WTC11 (cell line): ENCODE measurements at places on chromosomes 3 and 15.

- DNase-seq = peak; percentile 72
These were observed 11.0 kb upstream of the PDCD6IP start for GRCh38 chr3:33787328-33788009.

DNA sequence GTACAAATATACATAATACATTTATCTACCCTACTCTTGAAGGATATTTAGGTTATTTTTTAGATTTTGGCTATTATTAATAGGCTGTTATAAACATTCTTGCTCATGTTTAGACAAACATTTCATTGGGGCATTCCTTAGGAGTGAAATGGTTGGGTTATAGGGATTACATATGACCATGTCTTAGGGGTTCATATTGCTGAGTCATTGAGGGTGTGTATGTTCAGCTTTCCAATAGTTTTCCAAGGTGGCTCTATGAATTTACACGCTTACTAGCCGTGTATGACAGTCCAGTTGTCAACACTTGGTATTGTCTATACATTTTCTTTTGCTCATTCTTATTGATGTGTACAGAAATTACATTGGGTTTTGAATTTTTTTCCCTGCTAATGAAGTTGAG, 125.8 kb downstream of the OXSM start:
- DNase-seq = no peak

- no peak for DNase-seq
These were observed 18.0 kb upstream of the KCNAB1 start for GRCh38 chr3:156102267-156102931.

- no peak for DNase-seq
These were observed 15.9 kb upstream of the HDC start for GRCh38 chr15:50281427-50281826.

DNA sequence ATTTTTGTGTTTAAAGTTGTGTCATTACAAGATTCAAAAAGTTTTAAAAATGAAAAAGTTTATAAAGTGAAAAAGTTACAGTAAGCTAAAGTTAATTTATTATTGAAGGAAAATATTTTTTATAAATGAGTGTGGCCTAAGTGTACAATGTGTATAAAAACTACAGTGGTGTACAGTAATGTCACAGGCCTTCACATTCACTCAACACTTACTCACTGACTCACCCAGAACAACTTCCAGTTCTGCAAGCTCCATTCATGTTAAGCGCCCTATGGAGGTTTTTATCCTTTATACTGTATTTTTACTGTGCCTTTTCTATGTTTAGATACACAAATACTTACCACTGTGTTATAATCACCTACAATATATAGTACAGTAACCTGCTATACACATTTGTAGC, 76.3 kb downstream of the DTWD1 start:
- DNase-seq = no peak

DNA sequence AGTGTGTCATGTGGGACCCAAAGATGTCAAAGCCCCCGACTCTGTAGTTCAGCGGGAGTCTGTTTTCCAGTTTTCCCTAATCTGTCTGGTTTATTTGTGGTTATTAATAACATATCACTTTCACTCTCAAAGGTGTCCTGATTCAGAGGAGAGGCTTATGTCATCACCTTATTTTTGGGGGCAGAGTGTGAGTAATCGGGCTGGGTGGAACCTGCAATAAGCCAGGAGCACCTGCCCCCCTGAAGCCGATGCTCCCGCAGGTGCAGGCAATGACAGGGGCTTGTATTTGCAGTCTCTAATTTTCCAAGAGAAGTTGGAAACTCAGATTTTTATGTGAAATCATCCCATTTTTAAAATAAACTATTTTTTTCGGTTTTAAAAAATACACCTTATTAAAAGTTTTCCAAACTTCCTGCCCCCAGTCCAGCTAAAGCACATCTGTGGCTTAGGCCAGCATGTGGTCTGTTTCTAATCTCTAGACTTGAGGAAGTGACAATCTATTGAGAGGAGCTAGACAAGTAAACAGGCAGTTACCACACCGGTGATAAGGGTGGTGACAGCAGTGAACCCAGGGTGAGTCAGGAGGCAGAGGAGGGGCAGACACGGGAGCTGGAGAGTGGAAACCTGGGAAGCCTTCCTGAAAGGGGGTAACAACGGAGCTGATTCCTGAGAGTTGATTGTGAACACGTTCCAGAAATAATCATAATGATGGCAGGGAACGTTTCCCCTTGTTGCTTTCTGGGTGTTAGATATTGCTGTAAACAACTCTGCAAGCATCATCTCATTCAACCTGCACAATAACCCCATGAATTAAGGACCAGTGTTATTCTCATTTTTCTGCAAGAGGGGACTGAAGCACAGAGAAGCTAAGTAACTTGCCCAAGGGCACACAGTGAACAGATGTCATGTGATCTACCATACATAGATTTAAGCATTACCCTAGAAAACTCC, 37.2 kb downstream of the BHLHE40 start:
- no peak for DNase-seq
